Heart left ventricle (tissue), 16 donors: ENCODE measurements at places on chromosomes 1 and 21. TPM values are rescaled to one million over a fixed set of nuclear protein-coding genes. Genes with fewer than 3 reads are reported as not detected.

The ASCL5 gene
- total RNA-seq = not detected

The HRNR gene
- not detected for total RNA-seq

The SELL gene
- total RNA-seq = 1.7 TPM

The FUCA1 gene
- 54.2 TPM for total RNA-seq

DNA sequence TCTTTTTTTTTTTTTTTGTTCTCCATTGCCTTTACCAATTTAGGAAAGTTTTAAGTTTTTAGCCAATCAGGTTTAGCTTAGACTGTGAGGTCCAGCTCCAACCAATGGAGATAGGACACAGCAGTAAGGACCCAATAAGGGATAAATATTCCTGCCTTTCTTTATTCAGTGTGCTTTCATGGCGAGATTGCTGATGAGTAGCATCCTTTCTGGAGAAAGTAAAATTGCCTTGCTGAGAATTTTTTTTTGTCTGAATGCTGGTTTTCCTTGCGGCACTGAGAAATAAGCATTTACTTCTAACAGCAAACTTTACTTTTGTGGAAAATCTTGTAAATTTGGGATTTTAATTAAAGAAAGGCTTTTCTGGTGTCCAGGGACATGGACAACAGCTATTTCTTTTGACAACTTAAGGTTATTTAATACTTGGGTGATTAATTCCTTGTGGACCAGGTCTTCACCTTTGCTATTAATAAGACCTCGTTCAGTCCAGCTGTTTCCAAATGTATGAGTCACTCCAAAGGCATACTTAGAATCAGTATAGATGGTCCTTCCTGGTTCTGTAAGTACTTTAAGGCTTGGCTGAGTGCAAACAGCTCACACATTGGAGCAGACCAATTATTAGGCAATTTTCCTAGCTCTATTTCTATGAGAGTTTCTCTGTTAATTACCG, 54.1 kb downstream of the SERINC2 start:
- no peak for DNase-seq
